Occipital lobe (tissue), 3 donors: ENCODE measurements at places on chromosomes 3 and 15. TPM values are rescaled to one million over a fixed set of nuclear protein-coding genes. Genes with fewer than 3 reads are reported as not detected.

DNA sequence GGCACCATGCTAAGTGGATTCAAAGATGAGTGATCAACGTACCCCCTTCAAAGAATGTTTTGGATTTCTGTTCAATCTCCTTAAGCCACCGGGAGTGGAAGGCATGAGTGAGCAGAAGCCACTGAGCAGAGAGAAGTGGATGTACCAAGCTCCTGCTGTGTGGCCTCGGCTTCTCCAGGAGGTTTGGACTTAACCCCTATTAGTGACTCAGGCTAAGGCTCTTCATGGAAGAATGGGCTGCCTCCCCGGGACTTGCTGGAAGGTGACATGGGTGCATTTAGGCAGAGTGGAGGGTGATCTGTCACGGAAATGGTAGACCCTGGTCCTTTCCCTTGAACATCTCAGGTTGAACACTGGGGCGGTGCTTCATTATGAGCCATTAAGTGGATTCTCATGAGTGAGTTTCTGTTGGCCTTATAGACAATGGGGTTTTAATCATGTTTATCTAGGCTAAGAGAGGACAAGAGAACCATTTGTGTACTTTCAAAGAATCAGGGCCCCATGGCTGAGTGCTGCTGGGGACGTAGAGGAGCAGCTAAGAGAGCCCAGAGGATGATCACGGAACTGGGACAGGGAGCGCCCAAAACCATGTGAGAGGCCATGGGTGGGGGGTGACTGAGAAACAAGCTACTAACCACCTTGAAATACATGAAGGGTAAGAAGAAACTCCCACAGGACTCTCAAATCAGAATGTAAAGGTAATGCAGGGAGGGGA lies 62.2 kb downstream of the HES1 start:
- no peak for DNase-seq

GRCh38 chr3:149559525-149559924 lies 85.0 kb downstream of the TM4SF4 start:
- DNase-seq = no peak

DNA sequence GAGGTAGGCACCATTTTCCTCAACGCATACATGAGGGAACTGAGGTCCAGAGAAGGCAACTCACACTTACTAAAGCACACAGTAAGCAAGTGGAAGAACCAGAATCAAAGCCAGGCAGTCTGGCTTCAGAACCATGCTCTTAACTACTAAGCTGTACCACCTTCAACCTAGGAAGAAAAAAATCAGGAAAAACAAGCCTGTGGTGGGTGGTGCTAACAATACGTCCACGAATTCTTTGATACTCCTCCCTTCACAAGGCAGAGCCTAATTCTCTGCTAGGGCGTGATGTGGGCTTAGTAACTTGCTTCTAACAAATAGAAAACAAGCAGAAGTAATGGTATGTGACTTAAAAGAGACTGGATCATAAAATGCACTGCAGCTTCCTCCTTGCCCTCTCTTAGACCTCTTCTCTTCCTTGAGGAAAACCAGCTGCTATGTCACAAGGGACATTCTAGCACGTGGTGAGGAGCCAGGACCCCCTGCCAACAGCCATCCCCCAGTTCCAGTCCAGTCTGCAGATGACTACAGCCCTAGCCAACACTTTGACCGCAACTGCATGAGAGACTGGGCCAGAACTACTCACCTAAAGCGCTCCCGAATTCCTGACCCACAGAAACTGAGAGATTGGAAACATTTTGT lies 36.9 kb downstream of the HACD2 start:
- no peak for DNase-seq

DNA sequence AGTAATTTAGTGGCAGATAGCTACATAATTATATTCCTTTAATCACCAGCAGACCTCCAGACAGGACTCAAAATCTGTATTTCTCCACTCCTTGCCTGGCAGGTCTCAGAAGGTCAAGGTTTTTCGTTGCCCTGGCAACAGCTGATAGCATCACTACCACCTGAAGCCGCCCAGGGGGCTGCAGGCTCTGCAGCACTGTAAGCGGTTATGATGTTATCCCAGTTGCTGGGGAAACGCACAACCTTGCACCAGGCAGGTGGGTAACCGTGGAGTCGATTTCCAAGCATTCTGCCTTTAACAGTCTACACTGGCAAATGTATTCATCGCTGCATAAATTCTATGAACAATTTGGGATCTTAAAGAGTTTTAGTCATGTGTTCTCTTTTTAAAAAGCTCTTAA lies 756.3 kb downstream of the NTRK3 start:
- no peak for DNase-seq

Gene SNTN
- total RNA-seq = not detected

Gene CACNA1D
- 14.0 TPM for total RNA-seq

DNA sequence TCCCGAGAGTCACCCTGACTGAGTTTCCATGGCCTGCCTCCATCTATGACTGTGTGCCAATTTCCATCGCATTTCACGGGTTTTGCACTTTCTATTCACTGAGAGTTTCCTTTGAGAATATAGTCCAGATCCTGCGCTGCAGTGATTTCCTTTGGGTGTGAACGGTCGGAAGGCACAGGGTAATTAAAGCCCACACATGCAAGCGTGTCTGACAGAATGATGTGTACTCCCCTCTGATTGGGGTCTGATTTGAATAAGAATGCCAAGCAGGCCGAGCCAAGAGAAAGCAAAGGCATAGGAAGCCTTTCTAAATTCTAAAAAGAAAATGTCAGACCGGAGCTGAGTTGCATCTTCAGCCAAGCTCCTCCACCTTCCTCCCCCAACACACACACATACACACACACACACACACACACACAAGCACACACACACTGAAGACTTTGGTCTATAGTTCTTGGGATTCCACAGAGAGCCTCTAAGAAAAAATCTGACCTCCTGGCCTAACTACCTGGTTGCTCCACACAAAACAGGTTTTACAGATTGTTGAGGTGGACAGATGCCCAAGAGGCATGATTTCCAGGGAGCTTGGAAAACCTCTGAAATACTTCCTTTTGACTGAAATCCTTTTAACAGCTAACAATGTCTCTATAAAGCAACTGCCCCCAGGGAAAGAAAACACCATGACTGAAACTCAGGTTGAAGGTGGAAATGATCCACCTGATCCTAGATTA lies 59.7 kb upstream of the LRRN1 start:
- DNase-seq = no peak

GRCh38 chr3:150146991-150147761 lies 176.5 kb upstream of the PFN2 start:
- no peak for DNase-seq

Gene GHSR
- not detected for total RNA-seq
